ENCODE measurements at places on chromosomes 2 and 18.

GRCh38 chr2:149042881-149043280 lies 4.4 kb downstream of the LYPD6B start:
- DNase-seq: no peak

DNA sequence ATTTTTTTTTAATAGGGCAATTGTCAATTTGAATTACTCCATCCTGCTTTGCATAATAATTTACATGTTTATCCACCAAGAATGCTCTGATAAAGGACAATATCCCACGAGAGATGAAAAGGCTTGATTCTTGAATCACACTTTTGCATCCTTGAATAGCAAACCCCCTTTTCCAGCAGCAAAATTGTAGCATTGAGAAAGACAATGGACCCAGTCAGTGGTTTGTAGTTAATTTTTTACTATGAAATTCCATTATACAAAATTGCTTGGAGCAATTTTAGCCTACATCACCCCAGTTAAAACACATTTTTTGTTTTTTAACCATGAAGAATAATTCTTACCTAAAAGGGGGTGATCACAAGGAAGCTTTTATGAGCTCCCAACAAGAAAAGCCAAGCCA lies 255.1 kb downstream of the RND3 start:
- no peak for DNase-seq

GRCh38 chr2:181526014-181526413 lies 68.8 kb downstream of the ITGA4 start:
- no peak for DNase-seq

DNA sequence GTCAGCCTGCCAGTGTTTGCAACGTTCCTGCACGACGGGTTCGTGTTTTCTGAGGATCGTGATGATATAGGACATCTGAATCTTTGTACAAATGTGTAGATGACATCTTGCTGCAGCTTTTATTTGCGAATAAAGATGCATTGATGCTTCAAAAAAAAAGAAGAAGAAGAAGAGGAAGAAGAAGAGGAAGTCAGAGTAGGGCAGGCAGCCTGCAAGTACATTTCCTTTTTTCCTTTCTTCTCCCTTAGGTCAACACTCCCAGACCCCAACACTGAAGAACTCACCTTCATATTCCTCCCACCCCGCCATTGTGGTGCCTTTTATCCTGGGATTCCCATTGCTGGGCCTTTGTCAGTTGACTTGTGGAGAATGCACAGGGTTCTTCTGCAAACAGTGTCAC lies 91.5 kb downstream of the FHOD3 start:
- DNase-seq: no peak

DNA sequence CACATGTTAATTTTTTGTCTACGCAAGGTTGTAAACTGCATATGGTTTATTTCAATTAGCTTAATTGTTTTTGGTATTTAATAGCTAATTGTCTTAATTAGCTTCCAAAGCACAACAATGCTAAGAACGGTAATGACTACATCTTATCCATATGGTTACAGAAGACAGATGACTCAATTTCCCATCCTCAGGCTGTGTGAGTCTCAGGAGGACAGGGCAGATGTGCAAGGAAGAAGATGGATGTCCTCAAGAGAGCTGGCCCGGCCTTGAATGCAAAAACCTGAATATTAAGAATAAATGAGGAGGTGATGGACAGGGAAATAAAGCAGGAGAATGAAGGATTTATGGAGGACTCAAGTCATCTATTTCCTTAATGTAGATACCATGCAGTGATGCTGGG lies 31.4 kb downstream of the SLC4A3 start:
- DNase-seq: no peak

GRCh38 chr2:157181234-157181633 lies 76.3 kb upstream of the GALNT5 start:
- peak; percentile 45 for DNase-seq

DNA sequence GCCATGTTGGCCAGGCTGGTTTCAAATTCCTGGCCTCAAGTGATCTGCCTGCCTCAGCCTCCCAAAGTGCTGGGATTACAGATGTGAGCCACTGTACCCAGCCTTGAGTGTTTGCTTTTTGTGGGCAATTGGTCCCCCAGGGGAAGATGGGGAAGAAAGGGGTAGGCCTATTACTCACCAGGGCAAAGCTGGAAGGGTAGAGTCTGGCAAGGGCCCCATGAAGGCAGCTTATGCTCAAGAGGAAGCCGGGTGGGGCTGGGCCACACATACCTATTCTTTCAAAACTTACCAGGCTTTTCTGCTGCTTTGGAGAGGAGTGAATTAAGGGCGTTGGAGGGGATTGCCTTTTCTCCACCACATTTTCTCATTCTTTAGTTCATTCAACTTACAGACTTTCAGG lies 24.5 kb upstream of the CD28 start:
- DNase-seq: peak; percentile 91

DNA sequence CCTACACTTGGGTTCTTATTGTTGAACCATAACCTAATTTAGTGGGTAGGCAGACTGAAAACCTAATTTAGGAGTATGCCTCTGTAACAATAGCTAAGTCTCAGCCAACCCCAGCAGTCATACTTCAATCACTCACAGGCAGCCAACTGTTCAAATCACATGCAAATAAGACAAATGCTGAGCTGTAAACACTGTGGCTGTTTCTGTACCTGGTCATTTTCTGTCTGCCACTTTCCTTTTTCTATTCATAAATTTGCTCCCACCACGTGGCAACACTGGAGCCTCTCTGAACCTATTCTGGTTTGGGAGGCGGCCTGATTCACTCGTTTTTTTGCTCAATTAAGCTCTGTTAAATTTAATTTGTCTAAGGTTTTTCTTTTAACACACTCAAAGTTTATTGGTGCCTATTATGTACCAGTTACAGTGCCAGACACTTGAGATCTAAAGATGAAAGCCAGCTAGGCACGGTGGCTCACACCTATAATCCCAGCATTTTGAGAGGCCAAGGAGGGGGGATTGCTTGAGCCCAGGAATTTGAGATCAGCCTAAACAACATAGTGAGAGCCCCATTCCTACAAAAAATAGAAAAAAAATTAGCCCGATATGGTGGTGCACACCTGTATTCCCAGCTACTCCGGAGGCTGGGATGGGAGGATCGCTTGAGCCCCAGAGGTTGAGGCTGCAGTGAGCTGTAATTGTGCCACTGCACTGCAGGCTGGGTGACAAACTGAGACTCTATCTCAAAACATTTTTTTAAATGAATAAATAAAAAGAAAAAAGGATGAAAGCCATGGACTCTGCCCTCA lies 41.1 kb downstream of the THNSL2 start:
- DNase-seq: no peak

DNA sequence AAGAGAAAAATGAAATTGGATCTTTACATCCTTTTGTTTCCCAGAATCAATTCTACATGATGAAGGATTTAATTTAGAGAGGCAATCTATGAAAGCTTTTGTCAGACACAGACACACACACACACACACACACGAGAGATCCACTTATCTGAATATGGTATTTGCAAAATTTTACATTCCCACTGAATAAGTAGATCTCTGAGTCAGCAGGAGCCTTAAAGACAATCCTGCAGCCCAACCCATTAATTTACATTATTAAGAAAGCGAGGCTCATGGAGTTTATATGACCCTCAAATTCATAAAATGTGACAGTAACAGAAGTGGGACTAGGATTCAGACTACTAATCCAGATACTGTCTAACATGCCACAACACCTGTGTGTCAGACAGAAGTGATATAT lies 404.4 kb downstream of the NRXN1 start:
- DNase-seq: no peak

DNA sequence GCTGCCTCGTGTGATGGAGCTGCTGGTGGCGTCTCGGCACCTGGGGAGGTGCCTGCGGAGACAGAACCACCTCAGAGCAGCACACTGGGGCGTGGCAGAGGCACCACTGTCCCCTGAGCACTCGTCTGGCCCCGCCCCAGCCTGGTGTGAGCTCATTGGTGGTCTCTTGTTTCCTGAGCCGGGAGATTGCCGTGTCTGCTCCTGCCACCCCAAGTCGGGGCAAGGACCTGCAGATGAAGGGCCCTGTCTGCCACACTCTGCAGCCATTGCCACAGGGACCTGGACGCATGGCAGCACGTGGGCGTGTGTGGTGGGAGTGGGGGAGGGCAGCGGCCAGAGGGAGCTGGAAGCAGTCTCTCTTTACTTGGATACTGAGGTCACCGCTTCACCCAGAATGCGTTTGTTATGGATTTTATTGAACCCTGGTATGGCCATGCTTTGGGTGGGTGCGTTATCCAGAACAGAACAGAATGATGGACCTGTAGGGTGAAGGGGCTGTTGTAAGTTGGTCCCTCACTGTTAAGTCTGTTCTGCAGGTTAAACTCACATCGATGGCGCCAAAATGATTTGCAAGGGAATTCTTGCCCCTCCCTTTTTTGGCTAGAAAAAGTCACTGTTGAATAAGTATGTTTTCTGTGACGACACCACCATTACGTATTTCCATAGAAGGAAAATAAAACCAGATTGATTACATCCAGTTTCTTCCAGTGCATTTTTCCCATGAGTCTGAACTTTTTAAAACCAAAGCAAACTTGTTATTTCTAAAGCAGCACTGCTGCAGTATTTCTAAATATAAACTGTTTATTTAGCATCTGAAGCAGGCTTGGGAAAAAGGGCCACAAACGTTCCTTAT lies 92.0 kb downstream of the USP40 start:
- no peak for DNase-seq

- peak; percentile 84 for DNase-seq
These were observed 321.5 kb upstream of the NT5C1B start for GRCh38 chr2:18910843-18911242.

GRCh38 chr18:32093102-32093511 lies 1.4 kb downstream of the RNF138 start:
- peak; percentile 64 for DNase-seq

DNA sequence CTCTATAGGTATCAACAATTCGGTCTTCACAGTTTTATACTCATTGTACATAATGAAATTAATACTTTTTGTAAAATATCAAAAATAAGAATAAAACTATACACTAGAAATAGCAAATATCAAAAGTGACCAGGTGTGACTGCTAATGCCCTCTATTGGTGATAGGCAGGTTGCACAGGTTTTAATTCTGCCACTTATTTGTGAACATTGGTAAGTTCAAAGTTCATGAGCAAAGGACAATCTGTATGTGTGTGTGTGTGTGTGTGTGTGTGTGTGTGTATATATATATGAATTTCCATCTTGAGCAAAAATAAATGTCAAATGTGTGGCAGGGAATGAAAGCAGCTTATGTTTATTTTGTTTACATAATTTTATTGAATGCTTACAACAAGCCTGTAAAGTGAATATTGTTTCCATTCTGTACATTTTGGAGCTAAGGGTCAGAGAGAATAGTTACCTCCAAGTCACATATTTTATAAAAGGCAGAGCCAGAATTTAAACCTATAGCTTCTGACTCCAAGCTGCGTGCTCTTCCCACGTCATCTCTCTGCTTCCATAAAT lies 537.4 kb downstream of the CPS1 start:
- peak; percentile 27 for DNase-seq

GRCh38 chr2:218405746-218406208 lies 6.1 kb downstream of the CTDSP1 start:
- DNase-seq: no peak

DNA sequence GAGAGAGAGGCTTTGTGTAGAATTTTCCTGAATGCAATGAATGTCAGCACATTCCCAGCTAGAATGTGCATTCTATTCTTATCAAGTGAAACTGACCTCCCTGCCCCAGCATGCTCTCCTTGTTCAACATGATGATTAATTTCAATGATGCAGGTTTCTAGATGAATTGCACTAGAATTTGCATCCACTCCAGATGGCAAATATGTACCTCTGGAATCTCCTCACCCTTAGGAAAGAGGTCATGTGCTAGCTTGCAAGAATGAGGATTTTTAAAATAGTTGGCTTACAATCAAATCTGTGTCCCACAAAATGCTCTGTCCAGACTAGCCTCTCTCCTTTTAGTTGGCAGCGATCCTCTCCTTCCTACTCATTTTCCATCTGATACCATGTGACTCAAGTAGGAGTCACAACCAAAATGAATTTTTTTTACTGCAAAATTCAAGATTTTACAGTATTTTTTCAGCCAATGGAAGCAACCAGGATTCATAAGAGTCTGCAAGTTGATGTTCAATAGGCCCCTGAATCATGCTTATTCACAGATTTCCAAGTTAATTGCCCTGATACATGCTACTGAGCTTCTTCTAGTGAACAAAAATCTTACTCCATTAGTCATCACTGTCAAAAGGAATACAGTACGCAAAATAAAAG lies 21.0 kb upstream of the STAT4 start:
- peak; percentile 98 for DNase-seq

DNA sequence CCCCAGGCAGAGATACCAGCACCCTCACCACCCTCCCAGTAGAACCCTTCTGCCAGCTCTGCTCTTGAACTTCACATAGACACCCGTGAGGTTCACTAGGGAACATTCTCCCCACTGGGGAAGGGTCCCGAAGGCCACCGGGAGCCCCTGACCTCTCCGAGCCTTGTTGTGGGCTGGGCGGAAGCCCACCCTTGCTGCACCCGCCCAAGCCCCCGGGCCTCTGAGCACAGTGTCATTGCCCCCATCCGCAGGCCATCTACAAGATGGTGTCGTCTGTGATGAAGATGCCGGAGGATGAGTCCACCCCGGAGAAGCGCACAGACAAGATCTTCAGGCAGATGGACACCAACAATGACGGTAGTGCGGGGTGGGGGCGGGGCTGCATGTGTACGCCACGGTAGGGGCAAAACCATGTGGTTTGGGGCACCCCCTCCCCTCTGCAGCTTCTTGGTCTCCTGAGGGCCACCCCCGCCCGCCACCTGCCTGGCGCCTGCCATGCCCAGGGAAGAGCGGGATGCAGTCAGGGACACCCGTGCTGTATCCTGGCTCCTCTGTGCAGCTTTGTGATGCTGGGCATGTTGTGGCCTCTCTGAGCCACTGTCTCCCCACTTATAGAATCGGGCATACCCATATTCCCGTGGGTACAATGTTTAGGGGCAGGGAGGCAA lies 25.3 kb downstream of the ODC1 start:
- no peak for DNase-seq

DNA sequence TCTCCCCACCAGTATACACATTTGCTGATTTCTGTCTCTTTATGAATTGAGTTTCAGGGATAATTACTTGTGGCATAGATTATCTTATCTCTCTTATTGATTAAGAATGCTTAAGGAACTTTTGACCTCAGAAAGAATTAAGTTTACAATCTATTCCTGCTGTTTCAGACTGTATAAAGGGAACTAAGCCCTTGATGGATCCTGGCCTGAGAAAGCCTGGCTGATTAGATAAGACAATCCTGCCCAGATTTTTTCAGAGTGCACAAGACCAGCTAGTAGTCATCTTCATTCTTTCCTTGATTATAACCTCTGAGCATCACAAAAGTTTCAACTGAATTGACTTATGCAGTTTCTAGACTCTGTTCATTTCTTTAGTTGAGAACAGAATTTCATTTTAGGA lies 22.7 kb upstream of the TFPI start:
- DNase-seq: no peak

- DNase-seq: no peak
These were observed 746 bp upstream of the IL37 start for GRCh38 chr2:112910219-112910618.

- DNase-seq: no peak
These were observed 4.8 kb upstream of the SNED1 start for GRCh38 chr2:240993446-240994170.

GRCh38 chr2:192060161-192060560 lies 134.6 kb downstream of the TMEFF2 start:
- DNase-seq: no peak
